Activated CD4-positive, alpha-beta memory T cell treated with anti-CD3 and anti-CD28 coated beads for 36 hours (primary cell): ENCODE measurements at places on chromosomes 7 and 10. TPM values are rescaled to one million over a fixed set of nuclear protein-coding genes. Genes with fewer than 3 reads are reported as not detected.

GRCh38 chr10:60172363-60172990, 217.2 kb downstream of the ANK3 start:
- H3K4me3 ChIP-seq = no peak overlapping the region
- H3K27ac ChIP-seq = no peak overlapping the region
- no peaks in the 10 kb centered on the region for H3K27me3 ChIP-seq
- no peak for DNase-seq
- H3K4me1 ChIP-seq = no peaks in the 10 kb centered on the region

GRCh38 chr10:89355394-89355931, 22.4 kb upstream of the IFIT1B start:
- no peak overlapping the region for H3K4me3 ChIP-seq
- peaks cover 14% of the 10 kb centered on the region for H3K27me3 ChIP-seq
- peaks cover 3% of the 10 kb centered on the region for H3K36me3 ChIP-seq
- DNase-seq = no peak
- H3K4me1 ChIP-seq = peaks cover 21% of the 10 kb centered on the region
- H3K27ac ChIP-seq = no peak overlapping the region

DNA sequence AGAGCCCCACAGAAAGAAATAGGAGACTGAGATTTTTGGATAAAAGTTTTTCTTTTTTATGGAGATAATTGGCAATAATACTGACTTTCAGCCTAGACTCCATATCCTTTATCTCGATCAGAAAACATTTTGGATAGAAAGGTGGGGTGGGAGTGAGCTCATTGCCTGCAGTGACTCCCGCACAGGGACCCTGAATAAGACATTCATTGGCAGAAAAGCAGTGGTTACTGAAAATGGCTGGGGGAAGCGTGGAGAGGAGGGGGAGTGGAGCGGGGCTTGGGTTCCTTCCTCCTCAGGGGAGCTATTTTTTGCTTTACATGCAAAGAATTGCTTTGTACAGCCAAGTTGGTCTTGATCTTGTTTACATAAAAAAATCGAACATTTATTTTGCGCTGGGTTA, 90.4 kb upstream of the BMPER start:
- peaks cover 2% of the 10 kb centered on the region for H3K4me1 ChIP-seq
- H3K4me3 ChIP-seq = no peak overlapping the region
- H3K27me3 ChIP-seq = no peaks in the 10 kb centered on the region

DNA sequence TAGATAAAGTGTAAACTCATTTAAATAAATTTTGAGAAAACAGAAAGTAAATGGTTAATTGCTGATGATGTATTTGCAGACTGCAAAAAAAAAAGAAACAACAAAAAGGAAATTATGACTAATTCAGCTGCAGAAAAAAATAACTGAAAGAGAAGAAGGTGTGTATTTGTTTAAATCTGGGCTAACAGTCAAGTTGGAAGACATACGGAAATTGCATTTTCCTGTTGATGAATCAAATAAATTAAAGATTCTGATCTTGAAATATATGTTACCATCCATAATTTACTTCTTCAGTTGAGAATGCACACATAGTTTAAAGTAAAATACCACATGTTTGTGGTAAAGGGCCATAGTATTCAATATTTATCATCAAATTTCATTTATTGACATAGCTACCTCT, 19.3 kb upstream of the ING3 start:
- no peak overlapping the region for H3K27ac ChIP-seq
- peaks cover 7% of the 10 kb centered on the region for H3K27me3 ChIP-seq
- no peaks in the 10 kb centered on the region for H3K4me1 ChIP-seq
- no peaks in the 10 kb centered on the region for H3K36me3 ChIP-seq

DNA sequence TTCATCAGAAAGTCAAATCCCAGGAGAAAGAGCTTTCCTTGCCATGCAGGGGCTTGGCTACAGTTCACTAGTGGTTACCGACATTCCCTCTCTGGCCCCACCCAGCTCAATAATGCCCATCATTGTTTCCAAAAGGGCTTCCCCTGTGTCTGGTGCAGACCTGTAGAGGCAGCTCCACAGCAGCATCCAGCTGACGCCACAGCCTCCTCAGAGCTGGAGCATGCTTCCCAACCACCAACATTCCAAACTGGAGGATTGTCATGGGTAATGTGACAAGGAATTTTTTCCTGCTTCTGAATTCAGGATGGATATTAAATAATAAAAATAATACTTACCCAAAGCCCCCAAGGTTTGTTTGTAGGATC, 77.4 kb downstream of the ZNF365 start:
- peaks cover 3% of the 10 kb centered on the region for H3K27me3 ChIP-seq
- no peak for DNase-seq
- H3K4me1 ChIP-seq = no peaks in the 10 kb centered on the region
- H3K4me3 ChIP-seq = no peak overlapping the region

- no peak overlapping the region for H3K27ac ChIP-seq
- no peak overlapping the region for H3K4me3 ChIP-seq
- no peaks in the 10 kb centered on the region for H3K4me1 ChIP-seq
- no peaks in the 10 kb centered on the region for H3K36me3 ChIP-seq
- no peaks in the 10 kb centered on the region for H3K27me3 ChIP-seq
- no peak for DNase-seq
Measured at GRCh38 chr7:146862415-146862814, 745.8 kb downstream of the CNTNAP2 start.

DNA sequence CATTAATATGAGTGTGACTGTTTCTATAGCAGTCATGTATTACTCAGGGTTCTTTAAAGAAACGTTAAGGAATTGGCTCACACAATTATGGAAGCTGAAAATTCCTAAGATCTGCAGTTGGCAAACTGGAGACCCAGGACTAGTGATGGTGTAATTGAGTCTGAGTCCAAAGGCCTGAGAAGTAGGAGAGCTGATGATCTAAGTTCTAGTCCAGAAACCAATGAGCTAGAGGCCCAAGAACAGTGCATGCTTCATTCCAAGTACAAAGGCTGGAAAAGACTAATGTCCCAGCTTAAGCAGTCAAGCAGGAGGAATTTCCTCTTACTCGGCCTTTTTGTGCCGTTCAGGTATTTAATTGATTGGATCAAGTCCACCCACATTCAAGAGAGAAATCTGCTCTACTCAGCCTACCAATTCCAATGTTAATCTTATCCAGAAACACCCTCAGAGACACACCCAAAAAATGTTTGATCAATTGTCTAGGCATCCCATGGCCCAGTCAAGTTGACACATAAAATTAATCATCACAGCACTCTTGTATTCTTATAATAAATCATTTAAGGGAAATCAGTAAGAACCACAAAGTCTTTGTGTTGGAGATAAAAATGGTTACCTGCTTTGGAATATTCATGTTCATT, 312.1 kb downstream of the PRKG1 start:
- no peaks in the 10 kb centered on the region for H3K36me3 ChIP-seq
- no peaks in the 10 kb centered on the region for H3K4me1 ChIP-seq
- no peaks in the 10 kb centered on the region for H3K27me3 ChIP-seq
- no peak overlapping the region for H3K4me3 ChIP-seq
- no peak for DNase-seq
- no peak overlapping the region for H3K27ac ChIP-seq

GRCh38 chr10:35043796-35044344, 46.3 kb downstream of the CUL2 start:
- H3K27me3 ChIP-seq = no peaks in the 10 kb centered on the region
- DNase-seq = no peak
- peaks cover 28% of the 10 kb centered on the region for H3K36me3 ChIP-seq
- H3K4me3 ChIP-seq = no peak overlapping the region

DNA sequence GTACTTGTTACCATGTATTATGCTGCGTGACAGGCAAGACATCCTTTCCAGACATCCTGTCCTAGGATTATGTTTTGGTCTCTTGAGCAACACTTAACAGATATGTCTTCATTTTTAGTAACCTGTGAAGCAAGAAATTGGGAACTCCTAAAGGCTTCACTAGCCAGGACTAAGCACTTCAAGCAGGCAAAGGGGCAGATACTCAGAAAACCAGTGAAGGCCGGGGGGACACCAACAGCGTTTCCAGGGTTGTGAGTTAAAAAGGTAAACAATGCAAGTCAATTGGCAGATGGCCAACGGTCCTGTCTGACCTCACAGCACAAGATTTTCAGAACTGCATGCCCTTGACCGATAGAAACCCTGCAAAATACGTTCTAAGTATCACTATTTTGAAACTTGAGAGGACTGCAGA, 77.6 kb upstream of the SFMBT2 start:
- no peak overlapping the region for H3K27ac ChIP-seq
- no peak for DNase-seq
- peaks cover 48% of the 10 kb centered on the region for H3K4me1 ChIP-seq
- no peaks in the 10 kb centered on the region for H3K27me3 ChIP-seq

GRCh38 chr10:1361411-1362105, 305.4 kb downstream of the WDR37 start:
- no peak overlapping the region for H3K4me3 ChIP-seq
- peaks cover 13% of the 10 kb centered on the region for H3K27me3 ChIP-seq
- no peak for DNase-seq
- H3K4me1 ChIP-seq = peaks cover 15% of the 10 kb centered on the region
- H3K36me3 ChIP-seq = no peaks in the 10 kb centered on the region

Gene CYP2C19
- total RNA-seq = 0.52 TPM

Gene NACAD
- total RNA-seq = 0.10 TPM

Gene BCAP29
- total RNA-seq = 42.3 TPM

Gene BEND7
- not detected for total RNA-seq
